IPS DF 6.9 (cell line): ENCODE measurements at places on chromosomes 3 and 15.

GRCh38 chr3:149296972-149297371 is 36.5 kb downstream of the TM4SF18 start:
- H3K27ac ChIP-seq = no peak overlapping the region
- no peak for DNase-seq

DNA sequence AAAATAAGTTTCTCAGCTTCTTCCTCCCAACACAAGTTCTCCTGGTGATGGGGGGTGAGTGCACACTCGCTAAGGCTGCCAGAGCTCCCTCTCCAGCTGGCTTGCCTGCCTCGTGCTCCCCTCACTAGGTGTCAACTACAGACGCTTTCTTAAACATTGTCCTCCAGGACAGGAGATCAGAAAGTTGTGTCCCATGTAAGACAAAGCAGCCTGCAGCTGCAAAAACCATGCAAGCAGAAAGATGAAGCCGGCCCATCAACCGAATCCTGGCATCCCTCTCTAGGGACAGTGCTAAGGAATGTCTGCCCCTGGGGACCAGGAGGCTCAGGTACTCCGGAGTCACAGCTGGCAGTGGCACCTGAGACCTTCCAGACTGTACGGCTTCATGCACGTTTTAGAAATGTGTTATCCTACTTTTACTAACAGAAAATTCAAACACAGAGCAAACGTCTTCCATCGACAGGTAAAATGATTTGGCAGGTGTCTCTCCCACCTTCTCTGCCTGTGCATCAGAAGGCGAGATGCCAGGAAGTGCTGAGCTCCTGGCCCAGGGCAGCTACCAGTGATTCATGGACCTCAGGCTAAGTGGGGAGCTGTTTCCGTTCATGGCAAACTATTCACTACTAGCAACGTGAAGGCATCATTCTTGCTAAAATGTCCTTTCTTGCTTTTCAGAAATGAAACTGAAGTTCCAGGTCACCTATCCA is 246.1 kb downstream of the ADAMTS17 start:
- no peaks in the 10 kb centered on the region for H3K36me3 ChIP-seq
- no peaks in the 10 kb centered on the region for H3K27me3 ChIP-seq
- peaks cover 3% of the 10 kb centered on the region; the same call in 1 of the 2 replicates for H3K4me1 ChIP-seq
- no peak for DNase-seq
- H3K27ac ChIP-seq = no peak overlapping the region

DNA sequence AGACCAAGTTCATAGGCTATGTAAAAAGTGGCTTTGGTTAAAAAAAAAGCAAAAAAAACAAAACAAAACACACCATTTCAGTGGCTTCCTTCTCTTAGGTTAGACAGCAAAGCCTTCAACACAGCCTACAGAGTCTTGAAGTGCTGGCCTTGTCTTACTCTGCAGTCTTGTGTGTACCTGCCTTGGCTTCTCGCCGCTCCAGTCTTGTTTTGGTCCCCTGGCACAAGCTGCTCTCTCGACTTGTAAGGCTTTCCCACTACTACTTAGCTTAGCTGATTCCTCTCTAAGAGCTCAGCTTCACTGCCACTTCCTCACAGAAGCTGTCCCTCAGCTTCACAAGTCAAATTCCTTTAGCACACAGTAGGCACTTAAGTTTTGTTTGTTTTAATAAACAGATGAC is 63.0 kb downstream of the ST3GAL6 start:
- no peak overlapping the region for H3K27ac ChIP-seq
- no peaks in the 10 kb centered on the region for H3K36me3 ChIP-seq
- H3K27me3 ChIP-seq = no peaks in the 10 kb centered on the region
- H3K4me3 ChIP-seq = no peak overlapping the region

DNA sequence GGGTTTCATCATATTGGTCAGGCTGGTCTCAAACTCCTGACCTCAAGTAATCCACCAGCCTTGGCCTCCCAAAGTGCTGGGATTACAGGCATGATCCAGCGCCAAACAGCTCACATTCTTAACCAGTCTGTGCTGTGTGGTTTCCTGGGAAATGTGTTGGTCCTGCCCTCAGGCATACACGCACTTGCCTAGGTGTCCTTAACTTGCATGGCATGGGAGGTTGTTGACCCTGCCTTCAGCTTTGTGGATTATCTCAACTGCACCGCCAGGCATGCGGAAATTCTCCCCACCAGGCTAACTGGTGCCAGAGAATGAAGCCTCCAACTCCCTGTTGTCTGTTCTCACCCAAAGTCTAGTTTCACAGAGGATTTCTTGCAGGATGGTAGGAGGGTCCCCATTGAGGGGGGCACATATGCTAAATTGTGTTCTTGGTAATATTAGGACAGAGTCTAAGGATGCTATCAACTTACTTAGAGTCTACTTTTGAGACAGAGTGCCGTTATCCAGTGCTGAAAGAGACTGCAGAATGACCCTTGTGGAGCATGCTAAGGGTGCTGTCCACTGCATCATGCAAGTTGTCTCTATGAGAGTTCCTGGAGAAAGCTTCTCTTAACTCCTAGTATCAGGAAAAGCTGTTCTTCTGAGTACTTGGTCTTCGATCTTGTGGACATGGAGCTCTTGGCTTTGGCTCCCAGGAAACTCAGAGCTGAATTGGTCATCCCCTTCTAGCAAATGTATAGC is 61.6 kb upstream of the EIF1B start:
- no peaks in the 10 kb centered on the region for H3K27me3 ChIP-seq
- no peak overlapping the region for H3K4me3 ChIP-seq
- no peak for DNase-seq
- H3K4me1 ChIP-seq = no peaks in the 10 kb centered on the region
- no peak overlapping the region for H3K27ac ChIP-seq
- no peaks in the 10 kb centered on the region for H3K36me3 ChIP-seq

GRCh38 chr15:74542166-74543042 is 1.4 kb downstream of the ARID3B start:
- H3K4me1 ChIP-seq = 0 out of 2 replicates have a peak, but pooled peaks cover 2% of the 10 kb centered on the region
- no peak for DNase-seq
- peak overlapping the region; percentile 92; the same call in 1 of the 2 replicates for H3K4me3 ChIP-seq
- no peak overlapping the region for H3K27ac ChIP-seq
- no peaks in the 10 kb centered on the region for H3K27me3 ChIP-seq
- peaks cover 11% of the 10 kb centered on the region for H3K36me3 ChIP-seq

DNA sequence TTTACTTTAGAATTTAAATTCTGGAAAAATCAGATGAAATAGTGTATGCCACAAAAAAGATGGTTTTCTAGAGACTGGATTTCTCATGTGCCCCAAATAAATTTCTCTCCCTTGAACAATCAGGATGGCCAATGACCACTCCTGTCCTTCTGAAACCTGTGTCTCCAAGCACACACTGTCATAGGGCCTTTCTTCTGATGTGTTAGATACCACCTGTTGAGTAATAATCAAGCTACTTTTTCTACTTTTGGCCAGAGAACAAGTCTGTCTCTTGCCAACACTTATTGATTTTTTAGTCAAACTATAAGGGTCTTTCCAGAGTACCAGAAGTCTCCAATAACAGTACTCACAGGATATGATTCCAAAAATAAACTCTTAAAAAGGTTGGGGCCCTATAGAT is 16.1 kb upstream of the TFG start:
- H3K4me1 ChIP-seq = no peaks in the 10 kb centered on the region
- no peaks in the 10 kb centered on the region for H3K27me3 ChIP-seq
- no peaks in the 10 kb centered on the region for H3K36me3 ChIP-seq
- no peak overlapping the region for H3K27ac ChIP-seq
- no peak overlapping the region for H3K4me3 ChIP-seq

DNA sequence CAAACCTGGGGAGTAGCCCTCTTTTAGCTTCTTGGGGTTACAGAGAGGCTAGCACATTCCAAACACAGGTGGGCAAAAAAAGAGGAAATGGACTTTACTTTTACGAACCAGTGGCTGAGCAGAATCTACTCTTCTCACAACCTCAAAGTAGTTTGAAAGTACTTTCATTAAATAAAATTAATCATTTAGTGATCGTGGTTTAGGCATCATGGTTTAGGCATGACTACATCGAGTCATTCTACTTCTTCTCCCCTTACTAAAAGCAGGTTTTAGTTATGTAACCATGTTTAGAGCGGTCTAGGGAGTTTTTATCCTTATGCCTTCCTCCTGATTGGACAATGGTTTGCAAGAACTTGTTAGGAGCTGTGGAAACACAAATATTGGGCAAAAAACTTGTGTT is 2.5 kb upstream of the GREM1 start:
- H3K36me3 ChIP-seq = no peaks in the 10 kb centered on the region
- H3K4me1 ChIP-seq = peaks cover 5% of the 10 kb centered on the region; the same call in 1 of the 2 replicates
- no peak overlapping the region for H3K4me3 ChIP-seq
- H3K27ac ChIP-seq = no peak overlapping the region
- peaks cover 39% of the 10 kb centered on the region for H3K27me3 ChIP-seq

GRCh38 chr15:88695691-88696251 is 57.0 kb downstream of the ISG20 start:
- H3K27me3 ChIP-seq = no peaks in the 10 kb centered on the region; the same call in 1 of the 2 replicates
- H3K27ac ChIP-seq = no peak overlapping the region
- no peak overlapping the region for H3K4me3 ChIP-seq
- H3K4me1 ChIP-seq = no peaks in the 10 kb centered on the region
- no peak for DNase-seq
- H3K36me3 ChIP-seq = no peaks in the 10 kb centered on the region

- no peaks in the 10 kb centered on the region for H3K36me3 ChIP-seq
- 0 out of 2 replicates have a peak, but pooled peaks cover 1% of the 10 kb centered on the region for H3K4me1 ChIP-seq
- no peaks in the 10 kb centered on the region for H3K27me3 ChIP-seq
- H3K4me3 ChIP-seq = no peak overlapping the region
- no peak overlapping the region for H3K27ac ChIP-seq
These were observed 302.0 kb downstream of the WDR72 start for GRCh38 chr15:53457479-53457878.

- H3K4me3 ChIP-seq = no peak overlapping the region
- no peaks in the 10 kb centered on the region for H3K27me3 ChIP-seq
- H3K36me3 ChIP-seq = no peaks in the 10 kb centered on the region
- no peak overlapping the region for H3K27ac ChIP-seq
- H3K4me1 ChIP-seq = no peaks in the 10 kb centered on the region
These were observed 1.2 kb downstream of the TTC23 start for GRCh38 chr15:99248000-99248715.

GRCh38 chr3:190301591-190301990 is 20.7 kb downstream of the CLDN1 start:
- no peaks in the 10 kb centered on the region for H3K36me3 ChIP-seq
- no peak overlapping the region for H3K27ac ChIP-seq
- H3K4me1 ChIP-seq = no peaks in the 10 kb centered on the region
- no peak for DNase-seq
- H3K4me3 ChIP-seq = no peak overlapping the region

DNA sequence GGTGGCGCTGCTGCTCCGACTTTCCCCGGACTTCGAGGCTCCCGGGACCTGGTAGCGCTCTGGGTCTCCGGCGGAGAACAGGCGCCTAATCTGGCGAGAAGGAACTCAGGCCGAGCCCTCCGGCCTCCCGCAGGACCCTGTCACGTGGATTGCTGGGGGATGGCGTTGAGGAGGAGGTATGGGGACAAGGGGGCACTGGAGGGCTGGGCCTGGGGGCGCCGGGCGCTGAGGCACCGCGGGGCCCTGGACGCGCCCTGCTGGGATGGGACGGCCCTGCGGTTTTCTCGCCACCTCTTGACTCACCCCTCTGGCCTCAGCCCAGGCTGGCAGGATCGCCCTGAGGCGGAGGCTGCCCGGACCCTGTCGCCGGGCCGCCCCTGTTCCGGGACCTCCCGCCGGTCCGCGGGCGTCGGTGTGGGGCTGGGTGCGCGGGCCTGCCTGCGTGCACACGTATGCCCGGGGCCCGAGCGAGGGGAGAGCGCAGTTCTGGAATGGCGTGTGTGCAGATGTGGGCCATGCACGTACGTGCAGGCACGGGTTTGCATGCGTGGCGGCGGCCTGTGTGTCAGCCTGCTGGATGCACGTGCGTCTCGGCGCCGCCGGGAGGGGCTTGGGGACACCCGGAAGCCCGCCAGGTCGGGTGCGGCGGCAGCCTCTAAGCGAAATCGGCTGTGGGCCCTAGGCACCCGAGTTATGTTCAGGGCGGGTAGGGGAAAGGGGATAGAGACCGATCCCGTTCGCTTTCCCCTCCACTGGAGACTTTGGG is 752 bp downstream of the C15orf39 start:
- DNase-seq = no peak
- peak overlapping the region; percentile 94 for H3K4me3 ChIP-seq
- H3K27ac ChIP-seq = no peak overlapping the region
- H3K27me3 ChIP-seq = no peaks in the 10 kb centered on the region
- peaks cover 10% of the 10 kb centered on the region; the same call in 1 of the 2 replicates for H3K36me3 ChIP-seq

DNA sequence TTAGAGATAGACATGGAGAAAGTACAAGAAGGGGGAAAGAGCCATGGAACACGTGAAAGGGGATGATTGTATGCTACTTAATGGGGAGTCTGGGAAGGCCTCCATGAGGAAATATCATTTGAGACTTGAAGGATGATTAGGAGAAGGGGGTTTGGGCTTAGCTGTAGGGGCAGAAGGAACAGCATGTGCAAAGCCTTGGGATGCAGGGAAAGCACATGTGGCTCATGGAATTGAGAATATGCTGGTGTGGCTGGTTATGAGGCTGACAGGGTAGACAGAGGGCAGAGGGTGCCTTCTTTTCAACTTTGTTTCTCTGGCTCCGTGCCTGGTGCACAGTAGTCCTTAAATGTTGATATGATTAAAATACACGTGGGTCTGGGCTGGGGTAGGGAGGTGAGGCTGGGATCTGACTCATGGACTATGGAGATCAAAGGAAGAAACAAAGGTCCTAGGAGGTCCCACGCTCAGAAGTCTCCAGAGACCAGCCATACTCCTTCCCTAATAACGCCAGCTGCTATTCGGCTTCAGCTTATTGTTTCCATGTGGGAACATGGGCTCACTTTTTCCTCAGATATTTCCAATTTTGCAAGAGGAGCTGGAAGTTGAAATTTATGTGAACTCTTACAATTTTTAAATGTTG is 1.1 kb downstream of the GTF2E1 start:
- no peaks in the 10 kb centered on the region for H3K27me3 ChIP-seq
- no peak overlapping the region for H3K27ac ChIP-seq
- H3K4me3 ChIP-seq = peak overlapping the region; percentile 88; the same call in 1 of the 2 replicates
- H3K4me1 ChIP-seq = 0 out of 2 replicates have a peak, but pooled peaks cover 2% of the 10 kb centered on the region
- DNase-seq = no peak

DNA sequence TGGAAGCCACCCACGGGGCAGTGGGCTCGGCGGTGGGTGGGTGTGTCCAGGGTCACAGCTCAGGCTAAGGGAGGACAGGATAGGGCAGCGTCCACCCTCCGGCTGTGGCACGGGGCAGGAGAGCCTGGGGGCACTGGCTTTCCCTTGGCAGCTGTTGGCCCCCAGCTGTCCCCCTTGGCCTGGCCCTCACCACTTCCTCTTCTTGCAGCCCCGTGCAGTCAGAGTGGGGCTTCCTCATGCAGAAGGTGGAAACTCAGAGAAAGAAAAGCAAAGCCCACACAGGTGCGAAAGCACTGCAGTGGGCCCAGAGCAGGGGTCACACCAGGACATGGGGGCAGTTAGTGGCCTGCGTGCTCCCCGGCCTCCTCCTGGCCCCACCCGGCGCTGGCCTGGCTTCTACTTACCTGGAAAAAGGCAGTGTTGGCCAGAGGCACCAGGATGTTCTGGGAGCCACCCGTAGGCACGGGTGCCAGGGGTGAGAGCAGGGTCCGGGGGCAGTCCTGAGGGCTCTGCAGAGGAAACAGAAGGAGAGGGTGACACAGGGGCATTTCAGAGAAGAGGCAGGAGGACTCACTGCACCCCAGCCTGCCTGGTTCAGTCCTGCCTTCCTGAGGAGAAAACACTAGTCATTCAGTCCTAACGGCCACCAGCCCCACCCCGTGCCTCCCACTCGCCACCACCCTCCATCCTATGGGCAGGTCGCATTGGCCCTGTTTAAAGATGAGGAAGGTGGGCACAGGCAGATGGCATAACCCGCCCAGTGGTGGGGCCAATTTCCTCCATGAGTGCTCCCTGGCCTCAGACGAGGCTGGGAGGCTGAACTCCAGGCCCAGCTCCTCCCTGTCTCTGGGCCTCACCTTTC is 28.3 kb downstream of the PLXND1 start:
- no peaks in the 10 kb centered on the region for H3K27me3 ChIP-seq
